ENCODE measurements at places on chromosomes 7 and 10. TPM values are rescaled to one million over a fixed set of nuclear protein-coding genes. Genes with fewer than 3 reads are reported as not detected.
A peak's percentile ranks its signal among the peaks of the same experiment; 100 is the strongest.

- H3K4me3 ChIP-seq = no peak overlapping the region
- DNase-seq = no peak
- no peaks in the 10 kb centered on the region for H3K27me3 ChIP-seq
- H3K36me3 ChIP-seq = no peaks in the 10 kb centered on the region
Observed at GRCh38 chr10:72694476-72695369, 2.8 kb downstream of the MCU start.

The CCL24 gene
- polyA plus RNA-seq = not detected

- H3K27me3 ChIP-seq = no peaks in the 10 kb centered on the region
- H3K36me3 ChIP-seq = no peaks in the 10 kb centered on the region
- no peak for DNase-seq
- H3K4me1 ChIP-seq = no peaks in the 10 kb centered on the region
- no peak overlapping the region for H3K4me3 ChIP-seq
- no peak overlapping the region for H3K27ac ChIP-seq
Observed at GRCh38 chr7:39594988-39595620, 28.3 kb upstream of the RALA start.

The CFTR gene
- polyA plus RNA-seq = not detected

DNA sequence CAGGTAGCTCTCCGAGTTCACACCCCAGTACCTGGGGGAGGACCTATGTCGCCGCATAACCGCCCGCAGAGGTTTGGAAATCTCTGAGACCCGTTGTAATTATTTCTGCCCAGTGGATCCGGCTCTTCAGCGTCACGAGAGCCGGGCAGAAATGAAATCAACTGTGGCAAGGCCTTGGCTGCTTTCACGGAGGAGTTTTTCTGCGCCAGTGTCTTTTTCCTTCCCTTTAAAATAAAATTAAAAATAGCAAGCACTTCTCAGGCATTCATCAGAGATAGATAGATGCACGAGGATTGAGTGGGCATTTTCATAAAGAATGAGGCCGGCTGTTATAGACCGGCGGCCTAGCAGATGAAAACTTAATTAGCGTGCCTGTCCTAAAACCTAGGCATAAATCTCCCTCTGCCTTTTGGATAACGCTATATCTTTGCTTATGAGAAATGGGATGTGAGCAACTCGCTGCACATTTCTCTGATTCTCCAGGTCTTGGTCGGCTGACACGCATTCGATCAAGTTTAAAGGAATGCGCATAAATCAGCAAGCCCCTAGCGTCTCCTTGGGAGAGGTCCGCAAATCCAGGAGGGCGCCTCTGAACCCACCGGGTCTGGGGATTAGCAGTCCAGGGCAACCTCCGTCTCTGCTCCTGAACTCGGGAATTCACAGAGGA lies 6.4 kb downstream of the HOXA13 start:
- H3K4me3 ChIP-seq = peak overlapping the region; percentile 73
- H3K27me3 ChIP-seq = peaks cover 75% of the 10 kb centered on the region
- H3K36me3 ChIP-seq = no peaks in the 10 kb centered on the region
- H3K27ac ChIP-seq = no peak overlapping the region

The LIPK gene
- not detected for polyA plus RNA-seq

DNA sequence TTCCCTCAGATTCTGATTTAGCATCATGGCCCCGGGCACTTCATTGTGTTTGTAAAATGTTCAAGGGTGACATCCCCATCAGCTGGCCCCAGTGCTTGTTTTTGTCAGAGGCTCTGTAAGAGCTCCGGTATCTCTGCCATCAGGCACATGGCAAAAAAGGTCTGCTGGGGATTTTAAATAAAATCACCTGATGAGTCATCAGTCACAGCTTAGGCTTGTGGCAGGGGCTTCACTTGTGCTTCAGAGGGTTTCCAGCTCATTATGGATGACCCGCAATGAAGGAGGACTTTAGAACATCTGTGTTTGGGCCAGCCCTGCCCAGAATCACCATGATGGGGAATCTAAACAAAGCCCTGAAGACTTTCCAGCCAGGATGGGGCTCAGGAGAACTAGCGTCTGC lies 259.9 kb downstream of the ZEB1 start:
- DNase-seq = no peak
- H3K4me1 ChIP-seq = no peaks in the 10 kb centered on the region
- no peak overlapping the region for H3K4me3 ChIP-seq

DNA sequence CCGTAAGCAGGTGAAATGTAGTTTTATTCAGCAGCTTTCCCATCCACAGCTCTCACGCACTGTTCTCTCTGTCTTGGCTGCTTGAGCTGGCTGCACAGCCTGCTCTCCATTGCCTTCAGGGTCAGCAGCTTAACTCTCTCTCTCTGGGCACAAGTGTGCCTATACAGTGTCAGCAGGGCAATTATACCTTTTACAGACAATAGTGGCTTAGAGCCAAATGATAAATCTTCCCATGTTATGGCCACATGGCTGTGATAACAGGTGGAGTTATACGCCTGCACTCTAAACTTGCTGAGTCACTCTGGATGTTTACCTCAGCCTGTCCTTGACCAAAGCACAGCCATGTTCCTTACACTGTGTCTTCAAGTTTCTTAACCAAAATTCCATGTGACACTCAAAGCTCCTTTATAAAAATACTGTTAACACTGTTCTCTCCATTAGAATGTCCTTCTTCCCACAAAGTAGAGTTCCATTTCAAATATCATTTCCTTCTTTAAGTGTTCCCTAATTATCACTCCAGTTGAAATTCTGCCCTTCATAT lies 6.1 kb downstream of the RNF133 start:
- H3K4me3 ChIP-seq = no peak overlapping the region
- no peak for DNase-seq
- H3K36me3 ChIP-seq = no peaks in the 10 kb centered on the region
- H3K4me1 ChIP-seq = no peaks in the 10 kb centered on the region
- H3K27me3 ChIP-seq = peaks cover 2% of the 10 kb centered on the region

DNA sequence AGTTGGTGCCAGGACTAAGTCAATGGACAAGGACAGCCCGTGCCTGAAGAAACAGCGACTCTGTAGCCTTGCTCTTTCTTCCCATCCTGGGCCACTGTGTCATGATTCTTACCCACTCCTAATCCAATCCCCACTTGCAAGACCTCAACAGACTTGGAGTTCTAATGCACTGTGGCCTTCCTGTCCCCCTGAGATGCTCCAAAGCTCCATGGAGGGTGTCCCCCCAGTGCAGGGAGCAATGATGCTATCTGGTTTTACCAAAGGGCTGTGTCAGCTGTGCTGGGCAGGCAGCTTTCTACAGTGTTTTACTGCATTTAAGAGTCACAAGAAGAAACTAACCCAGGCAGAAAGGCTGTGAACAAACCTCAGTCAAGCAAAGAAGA lies 108.1 kb downstream of the PRKAG2 start:
- no peaks in the 10 kb centered on the region for H3K27me3 ChIP-seq
- H3K4me1 ChIP-seq = peaks cover 39% of the 10 kb centered on the region
- DNase-seq = no peak
- H3K36me3 ChIP-seq = peaks cover 18% of the 10 kb centered on the region
- H3K27ac ChIP-seq = peak overlapping the region; percentile 95

- H3K4me1 ChIP-seq = peaks cover 2% of the 10 kb centered on the region
- no peak overlapping the region for H3K27ac ChIP-seq
- DNase-seq = no peak
Observed at GRCh38 chr7:38432671-38433070, 159.2 kb upstream of the TARP start.

GRCh38 chr10:25174461-25175230 lies at the start of gene GPR158:
Gene GPR158 (plus strand): TSS chr10:25175001. CDS start chr10:25175421, 420 bp downstream.
- no peak within 1 kb of the TSS for H3K27ac ChIP-seq
- H3K36me3 ChIP-seq = no peaks in the 10 kb centered on the region
- no peak within 1 kb of the TSS for H3K4me3 ChIP-seq
- peaks cover 10% of the 10 kb centered on the region for H3K27me3 ChIP-seq

The MNX1 gene
- not detected for polyA plus RNA-seq

The UCMA gene
- polyA plus RNA-seq = not detected

The TMEM178B gene
- not detected for polyA plus RNA-seq

DNA sequence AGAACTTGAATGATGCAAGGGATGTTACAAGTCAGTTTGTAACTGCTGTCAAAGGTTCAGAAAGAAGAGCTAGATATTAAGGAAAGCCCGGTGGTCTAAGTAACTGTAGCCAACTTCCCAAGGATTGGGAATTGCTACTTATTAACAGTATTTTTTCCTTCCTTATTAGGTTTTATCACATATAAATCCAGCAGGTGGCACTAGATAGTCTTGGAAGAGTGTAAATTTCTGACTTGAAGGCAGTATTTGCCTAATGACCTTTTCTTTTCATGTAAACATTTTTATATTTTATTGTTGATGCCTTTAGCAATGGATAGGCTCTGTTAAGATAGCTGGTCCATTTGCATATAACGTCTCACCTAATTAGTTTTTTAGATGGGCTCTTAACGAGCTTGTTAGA lies 51.2 kb downstream of the ANLN start:
- no peak overlapping the region for H3K27ac ChIP-seq
- H3K36me3 ChIP-seq = no peaks in the 10 kb centered on the region
- H3K4me3 ChIP-seq = no peak overlapping the region
- no peaks in the 10 kb centered on the region for H3K27me3 ChIP-seq
- DNase-seq = peak; percentile 3
- no peaks in the 10 kb centered on the region for H3K4me1 ChIP-seq

The GRK5 gene
- 2.1 TPM for polyA plus RNA-seq

The HOXA3 gene
- not detected for polyA plus RNA-seq

DNA sequence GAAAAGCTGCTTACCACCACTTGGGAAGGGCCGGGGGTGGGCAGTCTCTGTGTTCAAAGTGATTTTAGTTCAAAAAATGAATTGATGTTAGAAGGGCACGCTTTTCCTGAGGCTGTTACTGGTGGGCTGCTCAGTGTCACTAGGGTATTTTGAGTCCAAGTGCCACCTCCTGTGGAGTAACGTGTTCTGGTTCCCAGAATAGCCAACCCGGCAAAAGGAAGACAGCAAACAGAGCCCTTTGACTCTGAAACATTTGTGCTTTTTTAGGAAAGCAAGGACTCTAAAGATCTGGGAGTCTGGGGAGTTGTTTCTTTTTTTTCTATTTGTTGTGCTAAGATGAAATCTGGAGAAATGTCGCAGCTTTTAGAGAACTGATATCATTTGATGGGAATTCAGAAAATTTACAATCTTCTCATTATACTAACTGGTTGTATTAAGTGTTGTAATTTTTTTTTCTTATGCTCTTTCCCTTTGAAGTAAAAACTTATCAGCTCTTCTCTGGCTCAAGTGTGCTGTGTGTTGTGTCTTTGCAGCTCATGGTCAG lies 66.2 kb downstream of the MKX start:
- no peak overlapping the region for H3K4me3 ChIP-seq
- no peak for DNase-seq
- no peaks in the 10 kb centered on the region for H3K36me3 ChIP-seq
- H3K27ac ChIP-seq = no peak overlapping the region
- H3K4me1 ChIP-seq = no peaks in the 10 kb centered on the region
- peaks cover 2% of the 10 kb centered on the region for H3K27me3 ChIP-seq

The SPAG6 gene
- polyA plus RNA-seq = not detected

GRCh38 chr7:37081436-37081835 lies 357.1 kb upstream of the AOAH start:
- H3K4me1 ChIP-seq = peaks cover 53% of the 10 kb centered on the region
- no peaks in the 10 kb centered on the region for H3K27me3 ChIP-seq
- H3K27ac ChIP-seq = no peak overlapping the region
- H3K4me3 ChIP-seq = no peak overlapping the region
- H3K36me3 ChIP-seq = peaks cover 27% of the 10 kb centered on the region

GRCh38 chr10:43225787-43226153 lies 41.1 kb downstream of the RASGEF1A start:
- H3K27me3 ChIP-seq = peaks cover 12% of the 10 kb centered on the region
- peaks cover 52% of the 10 kb centered on the region for H3K4me1 ChIP-seq
- peak overlapping the region; percentile 59 for H3K27ac ChIP-seq
- DNase-seq = no peak

DNA sequence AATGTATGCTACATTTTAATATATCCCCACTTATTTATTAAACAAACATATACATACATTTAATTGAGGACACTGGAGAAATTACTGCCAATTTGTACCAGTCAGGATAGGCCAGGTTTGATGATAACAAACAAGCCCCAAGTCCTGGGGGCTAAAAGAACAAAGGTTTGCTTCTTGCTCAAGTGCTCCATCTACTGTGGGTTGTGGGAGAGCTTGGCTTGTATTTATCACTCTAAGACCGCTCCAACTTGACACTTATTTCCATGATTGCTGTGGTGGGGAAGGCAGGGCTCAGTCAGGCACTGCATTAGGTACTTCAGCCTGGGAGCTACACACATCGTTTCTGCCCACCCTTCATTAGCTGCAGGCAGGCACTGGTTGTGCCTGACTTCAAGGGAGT lies 136.6 kb upstream of the ZNF32 start:
- H3K4me1 ChIP-seq = peaks cover 30% of the 10 kb centered on the region
- no peak overlapping the region for H3K4me3 ChIP-seq
- no peak overlapping the region for H3K27ac ChIP-seq
- peaks cover 2% of the 10 kb centered on the region for H3K27me3 ChIP-seq
- no peaks in the 10 kb centered on the region for H3K36me3 ChIP-seq

DNA sequence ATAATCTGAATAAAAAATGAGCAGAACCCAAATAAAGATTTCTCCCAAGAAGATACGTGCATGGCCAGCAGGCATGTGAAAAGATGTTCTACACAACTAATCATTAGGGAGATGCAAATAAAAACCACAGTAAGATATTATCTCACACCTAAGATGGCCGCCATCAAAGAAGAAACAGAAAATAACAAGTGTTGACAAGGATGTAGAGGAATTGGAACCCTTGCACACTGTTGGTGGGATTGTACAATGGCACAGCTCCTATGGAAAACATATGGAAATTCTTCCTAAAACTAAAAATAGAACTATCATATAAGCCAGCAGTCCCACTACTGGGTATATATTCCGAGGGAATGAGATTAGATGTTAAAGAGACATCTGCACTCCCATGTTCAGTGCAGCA lies 60.2 kb downstream of the R3HCC1L start:
- H3K27me3 ChIP-seq = no peaks in the 10 kb centered on the region
- DNase-seq = no peak
- peaks cover 35% of the 10 kb centered on the region for H3K36me3 ChIP-seq
- H3K27ac ChIP-seq = no peak overlapping the region
- H3K4me3 ChIP-seq = no peak overlapping the region
- H3K4me1 ChIP-seq = peaks cover 11% of the 10 kb centered on the region

DNA sequence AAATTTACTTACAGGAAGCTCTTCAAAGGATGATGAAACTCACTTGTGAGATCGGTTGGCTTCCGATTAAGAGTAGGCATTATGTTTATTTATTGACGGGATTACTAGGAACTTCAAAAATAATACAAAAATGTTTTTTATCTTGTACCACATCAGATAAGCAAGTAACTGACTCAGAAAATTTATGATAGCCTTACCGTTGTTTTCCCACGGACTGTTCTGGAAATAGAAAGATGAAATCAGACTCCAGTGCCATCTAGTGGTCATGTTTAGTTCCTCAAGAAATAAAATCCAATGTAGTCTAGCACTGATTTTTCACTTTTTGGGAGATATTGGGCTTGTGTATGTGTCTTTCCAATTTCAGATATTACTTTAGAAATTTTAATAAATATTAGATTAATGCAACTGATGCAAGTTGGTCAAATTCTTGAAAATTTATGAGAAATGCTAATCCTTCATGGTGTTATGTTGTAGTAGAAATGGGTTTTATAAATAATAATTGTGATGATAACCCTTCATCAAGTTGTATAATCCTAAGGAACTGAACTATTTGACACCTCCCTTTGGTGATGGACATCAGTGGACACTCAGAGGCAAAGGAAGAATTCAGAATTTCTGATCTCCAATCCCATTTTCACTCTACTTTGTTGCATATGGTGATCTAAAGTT lies 168.8 kb downstream of the TMEM26 start:
- peaks cover 3% of the 10 kb centered on the region for H3K27me3 ChIP-seq
- DNase-seq = peak; percentile 35
- peaks cover 40% of the 10 kb centered on the region for H3K4me1 ChIP-seq
- H3K27ac ChIP-seq = no peak overlapping the region
- H3K36me3 ChIP-seq = no peaks in the 10 kb centered on the region
- peak overlapping the region; percentile 84 for H3K4me3 ChIP-seq

Measured in immature natural killer cell (primary cell).